WTC11 (cell line): ENCODE measurements at places on chromosomes 2 and 18. TPM values are rescaled to one million over a fixed set of nuclear protein-coding genes. Genes with fewer than 3 reads are reported as not detected.

DSG4 gene
- not detected in 3 replicates for total RNA-seq

DNA sequence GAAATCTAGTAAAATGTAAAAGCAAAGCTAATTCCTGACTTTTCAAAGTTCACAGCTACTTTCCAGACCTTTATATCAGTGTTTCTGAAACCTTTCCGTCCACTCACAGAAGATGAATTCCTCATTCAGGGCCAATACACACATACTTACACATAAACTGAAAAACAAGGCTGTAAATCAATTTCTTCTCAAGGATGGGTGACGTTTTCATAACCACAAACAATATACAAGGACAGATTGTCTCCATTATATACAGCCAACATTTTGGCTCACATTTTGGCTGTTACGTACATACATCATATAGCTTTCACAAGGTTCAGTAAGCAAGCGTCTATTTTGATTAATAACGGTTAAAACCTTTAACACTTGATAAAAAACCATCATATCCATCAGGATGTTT lies 1.4 kb downstream of the RPRD1A start:
- H3K27me3 ChIP-seq: peaks cover 7% of the 10 kb centered on the region; the same call in 1 of the 2 replicates
- H3K4me1 ChIP-seq: peaks cover 44% of the 10 kb centered on the region
- H3K4me3 ChIP-seq: peak overlapping the region; percentile 94
- peak overlapping the region; percentile 23 for H3K27ac ChIP-seq

LINC00305 gene
- not detected in 3 replicates for total RNA-seq

L3MBTL4 gene
- total RNA-seq: 1.3 to 1.8 TPM (median 1.4 TPM) in 3 replicates
